ENCODE measurements at places on chromosomes 4 and X.
A peak's percentile ranks its signal among the peaks of the same experiment; 100 is the strongest.

DNA sequence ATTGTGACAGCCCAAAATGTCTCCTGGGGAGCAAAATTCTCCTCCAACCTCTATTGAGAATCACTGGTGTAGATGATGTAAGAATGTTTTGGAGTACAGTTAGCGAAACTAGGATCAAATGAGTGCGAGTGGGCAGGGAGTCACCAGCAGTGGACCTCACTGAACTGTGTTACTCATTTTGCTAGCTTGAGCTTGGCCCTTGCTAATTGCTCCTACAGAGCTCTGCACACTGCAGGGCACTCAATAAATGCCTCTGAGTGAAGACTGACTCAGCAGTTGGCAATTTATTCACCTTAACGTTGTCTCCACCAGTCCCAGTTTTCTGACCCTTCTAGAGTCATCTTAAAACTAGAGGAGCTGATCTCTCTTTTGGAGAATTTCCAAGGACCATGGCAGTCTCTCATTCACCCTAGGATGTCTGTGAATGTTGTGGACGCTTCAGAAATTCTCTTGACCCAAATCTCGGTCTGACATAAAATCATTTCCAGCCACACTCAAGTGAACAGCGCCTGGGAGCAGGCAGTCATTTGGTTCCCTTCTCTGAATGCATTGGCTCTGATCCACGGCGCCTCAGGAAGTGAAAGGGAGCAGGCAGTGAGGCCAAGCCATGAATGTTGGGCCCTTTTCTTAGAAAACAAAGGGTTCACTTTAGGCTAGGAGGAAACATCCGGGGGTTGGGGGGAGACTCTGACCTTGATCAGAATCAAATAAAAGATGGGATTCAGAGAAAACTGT is 148.1 kb downstream of the NWD2 start:
- no peak for ATAC-seq

GRCh38 chr4:95363559-95363925 is 185.2 kb downstream of the UNC5C start:
- peak; percentile 21 for ATAC-seq

- ATAC-seq = peak; percentile 8
Measured at GRCh38 chr4:95524729-95525128, 24.0 kb downstream of the UNC5C start.

DNA sequence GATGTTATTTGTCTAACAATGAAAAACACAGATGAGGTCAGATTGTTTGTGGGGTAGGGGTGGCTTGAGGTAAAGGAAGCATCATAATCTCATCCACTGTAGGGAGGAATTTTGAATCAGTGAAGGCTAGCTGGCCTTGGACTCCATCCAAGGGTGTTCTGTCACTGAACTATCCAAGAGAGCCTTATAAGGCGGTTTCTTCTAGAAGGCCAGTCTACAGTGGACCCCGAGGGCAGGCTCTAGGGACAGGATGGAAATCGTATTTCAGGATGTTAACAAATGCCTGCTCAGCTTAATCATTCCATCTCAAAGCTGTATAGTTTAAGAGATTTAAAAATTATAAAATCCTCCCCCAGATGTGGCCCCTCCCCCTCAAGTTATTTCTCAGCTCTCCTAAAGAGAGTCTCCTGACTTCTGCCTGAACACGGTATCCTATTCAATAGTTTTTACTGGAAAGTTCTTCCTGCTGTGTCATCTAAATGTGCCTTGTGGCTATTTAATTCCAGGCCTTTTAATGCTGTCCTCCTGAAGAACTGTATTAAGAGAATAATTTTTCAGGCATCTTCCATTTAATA is 8.0 kb downstream of the IGFBP7 start:
- peak; percentile 74 for ATAC-seq

DNA sequence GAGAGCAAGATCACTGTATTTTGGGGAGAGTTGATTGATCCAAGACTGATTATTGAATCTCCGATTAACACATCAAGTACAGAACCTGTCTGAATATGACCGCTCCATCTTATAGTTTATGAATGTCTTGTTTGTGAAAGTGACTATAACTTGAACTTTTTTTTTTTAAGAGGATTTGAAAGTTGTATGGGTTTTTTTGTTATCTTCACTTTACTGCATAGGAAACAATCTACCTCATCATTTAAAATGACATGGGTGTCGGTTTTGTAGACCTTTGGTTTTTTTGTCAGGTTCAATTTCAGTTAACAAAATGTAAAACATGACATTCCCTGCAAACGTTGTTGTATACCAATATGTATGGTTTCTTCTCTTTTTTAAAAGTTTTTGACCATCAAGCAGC is 103.0 kb upstream of the NUDT6 start:
- no peak for ATAC-seq

- no peak for ATAC-seq
Measured at GRCh38 chrX:47222751-47223350, 4.4 kb downstream of the CDK16 start.

DNA sequence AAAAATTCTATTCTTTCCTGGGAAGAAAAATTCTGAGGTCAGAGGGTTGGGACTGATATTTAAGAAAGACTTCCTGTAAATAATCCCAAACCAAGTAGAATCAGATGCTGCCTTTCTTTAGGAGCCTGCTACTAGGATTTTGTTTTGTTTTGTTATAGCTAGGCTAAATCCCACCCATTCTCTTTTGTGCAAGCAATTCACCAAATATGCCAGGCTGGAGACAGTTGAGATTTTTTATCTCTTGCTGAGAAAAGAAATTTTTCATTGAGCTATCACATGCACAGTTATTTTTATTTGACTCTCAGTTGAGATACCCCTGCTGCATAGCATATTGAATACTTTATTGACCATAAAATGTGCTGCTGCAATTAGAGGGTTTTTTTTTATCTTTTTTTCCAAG is 196.0 kb downstream of the KCNIP4 start:
- ATAC-seq = peak; percentile 51

DNA sequence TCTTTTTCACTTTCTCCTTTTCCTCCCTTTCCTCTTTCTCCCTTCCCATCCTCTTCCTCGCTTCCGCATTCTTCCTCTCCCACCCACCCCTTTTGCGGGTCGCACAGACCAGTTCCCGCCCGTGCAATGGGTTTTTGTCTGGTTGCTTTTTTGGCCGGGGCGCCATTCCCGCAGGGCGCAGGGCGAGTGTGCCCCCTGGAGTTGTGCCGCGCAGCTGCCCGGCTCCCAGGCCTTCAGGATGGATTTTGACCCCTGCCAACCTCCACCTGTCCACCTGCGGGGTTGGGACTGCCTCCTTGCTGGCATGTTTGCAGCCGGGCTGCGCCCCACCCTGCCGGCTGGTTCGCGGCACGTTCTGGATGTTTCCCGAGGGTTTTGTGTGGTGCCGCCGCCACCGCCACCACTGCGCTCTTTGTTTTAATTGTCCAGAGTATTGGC is 578 bp upstream of the SEL1L3 start:
- no peak for ATAC-seq

- peak; percentile 71 for ATAC-seq
Measured at GRCh38 chrX:77597090-77597489, 149.9 kb downstream of the FGF16 start.

DNA sequence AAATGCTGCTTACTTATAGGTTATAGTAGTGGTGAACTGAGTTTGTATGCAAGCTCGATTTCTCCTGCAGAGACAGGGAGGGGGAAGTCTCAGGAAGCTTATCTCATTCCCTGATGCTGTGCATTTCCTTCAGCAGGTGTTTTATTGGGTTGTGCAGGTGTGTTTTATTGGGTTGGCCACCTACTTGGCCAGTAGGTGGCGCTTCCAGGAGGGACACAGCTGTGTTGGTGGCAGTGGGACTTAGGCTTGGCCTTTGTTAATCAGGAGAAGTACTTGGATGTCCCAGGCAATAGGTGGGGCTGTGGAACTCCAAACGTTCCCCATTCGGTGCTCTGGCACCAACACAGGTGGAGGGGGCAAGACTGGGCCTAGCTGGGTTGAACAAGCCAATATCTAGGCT is 196.0 kb upstream of the DCAF8L1 start:
- ATAC-seq = no peak

DNA sequence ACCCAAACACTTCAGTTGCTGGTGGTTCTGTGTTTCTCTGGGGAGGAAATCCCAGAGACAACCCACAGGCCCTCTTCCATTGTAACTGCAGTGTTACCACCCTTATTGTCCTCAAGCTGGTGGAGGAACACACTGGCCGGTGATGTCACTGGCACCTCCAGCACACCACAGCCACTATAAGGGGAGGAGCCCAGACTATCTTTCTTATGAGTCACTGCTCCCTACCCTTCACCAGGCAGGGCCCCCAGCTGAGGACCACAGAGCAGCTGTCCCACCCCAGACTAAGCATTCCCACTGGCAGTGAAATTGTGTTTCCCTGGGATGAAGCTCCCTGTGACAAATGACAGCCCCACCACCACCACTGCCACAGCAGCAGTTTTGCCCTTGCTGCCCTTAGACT is 171.8 kb upstream of the FGF16 start:
- ATAC-seq = no peak

- ATAC-seq = no peak
Measured at GRCh38 chr4:152943672-152944071, 7.5 kb downstream of the FHDC1 start.

- ATAC-seq = no peak
Measured at GRCh38 chrX:133685822-133686221, 270.5 kb upstream of the GPC4 start.

Data from SK-N-SH treated with all-trans-retinoic acid at 6 μM for 48 hours (cell line).